ENCODE measurements at places on chromosomes 2 and 18. TPM values are rescaled to one million over a fixed set of nuclear protein-coding genes. Genes with fewer than 3 reads are reported as not detected.

- no peak overlapping the region for H3K27ac ChIP-seq
- H3K4me1 ChIP-seq, result no peaks in the 10 kb centered on the region
- H3K4me3 ChIP-seq, result no peak overlapping the region
These were observed 384.2 kb upstream of the SALL3 start for GRCh38 chr18:78595453-78595852.

DNA sequence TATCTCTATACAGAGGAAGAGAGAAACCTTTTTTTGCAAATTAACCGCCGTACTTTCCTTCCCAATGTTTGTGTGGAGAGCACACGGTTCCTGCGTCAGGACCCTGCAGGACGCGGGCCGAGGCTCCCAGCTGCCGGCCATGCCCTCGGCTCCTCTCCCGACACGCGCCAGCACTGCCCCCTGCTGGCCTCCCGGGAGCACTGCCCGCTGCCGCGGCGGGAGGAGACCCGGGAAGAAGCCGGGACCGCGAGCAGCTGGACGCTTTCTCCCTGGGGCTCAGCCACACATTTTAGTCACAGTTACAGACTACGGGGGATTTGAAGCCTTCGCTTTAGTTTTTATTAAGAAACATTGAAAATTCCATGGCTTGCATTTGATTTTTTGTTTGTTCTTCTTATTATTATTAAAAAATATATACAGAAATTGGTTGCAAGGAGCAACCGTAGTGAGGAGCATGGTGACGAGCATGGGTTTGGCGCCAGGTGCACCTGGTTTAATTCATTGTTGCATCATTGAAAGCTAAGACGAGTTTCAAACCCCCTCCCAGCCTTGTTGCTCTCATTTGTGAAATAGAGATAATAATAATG is 401.2 kb downstream of the GALR1 start:
- H3K27ac ChIP-seq, result no peak overlapping the region
- peak; percentile 58 for DNase-seq
- H3K27me3 ChIP-seq, result no peaks in the 10 kb centered on the region
- no peaks in the 10 kb centered on the region for H3K4me1 ChIP-seq
- H3K4me3 ChIP-seq, result no peak overlapping the region

DNA sequence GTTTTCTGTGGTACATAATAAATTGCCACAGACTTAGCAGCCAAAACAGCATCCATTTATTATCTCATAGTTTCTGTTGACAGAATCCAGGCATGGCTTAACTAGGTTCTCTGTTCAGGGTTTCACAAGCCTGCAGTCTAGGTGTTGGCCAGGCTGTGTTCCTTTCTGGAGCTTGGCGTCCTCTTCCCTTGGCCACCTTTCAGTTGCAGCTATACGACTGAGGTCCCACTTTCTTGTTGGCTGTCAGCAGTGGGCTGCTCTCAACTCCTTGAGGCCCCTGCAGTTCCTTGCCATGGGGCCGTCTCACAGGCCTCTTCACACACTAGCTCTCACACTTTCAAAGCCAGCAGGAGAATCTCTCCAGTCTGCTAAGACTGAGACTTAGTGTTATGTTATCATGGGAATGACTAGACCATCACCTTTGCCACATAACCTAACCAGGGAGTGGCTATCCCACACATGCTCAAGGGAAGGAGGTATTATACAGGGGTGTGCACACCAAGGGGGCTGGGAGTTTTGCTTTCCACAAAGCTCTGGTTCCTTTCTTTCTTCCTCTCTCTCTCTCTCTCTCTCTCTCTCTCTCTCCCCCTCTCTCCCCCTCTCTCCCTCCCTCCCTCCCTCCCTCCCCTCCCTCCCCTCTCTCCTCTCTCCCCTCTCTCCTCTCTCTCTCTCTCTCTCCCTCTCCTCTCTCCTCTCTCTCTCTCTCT is 15.8 kb downstream of the RIOK3 start:
- H3K36me3 ChIP-seq, result peaks cover 89% of the 10 kb centered on the region
- H3K4me3 ChIP-seq, result no peak overlapping the region
- no peaks in the 10 kb centered on the region for H3K27me3 ChIP-seq

DNA sequence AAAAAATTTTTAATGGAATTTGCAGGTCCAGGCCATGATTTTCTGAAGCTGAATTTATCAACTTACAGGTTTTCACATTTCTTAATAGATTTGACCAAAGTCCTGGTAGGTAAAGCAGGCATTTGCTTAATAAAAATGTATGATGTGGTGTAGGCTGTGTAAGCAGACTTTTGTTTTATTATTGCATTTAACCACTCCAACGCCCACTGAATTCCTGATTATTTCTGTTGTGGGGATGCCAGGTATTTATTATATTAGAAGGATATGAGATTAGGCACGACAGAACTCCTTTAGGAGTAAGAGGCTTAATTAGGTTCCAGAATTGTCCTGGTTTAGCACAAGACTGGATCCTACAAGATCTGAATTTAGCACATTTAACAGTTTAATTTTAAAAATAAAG is 111.1 kb downstream of the ADCYAP1 start:
- no peak overlapping the region for H3K4me3 ChIP-seq
- no peak overlapping the region for H3K27ac ChIP-seq
- no peaks in the 10 kb centered on the region for H3K27me3 ChIP-seq
- H3K36me3 ChIP-seq, result no peaks in the 10 kb centered on the region
- DNase-seq, result no peak
- H3K4me1 ChIP-seq, result no peaks in the 10 kb centered on the region

Gene COL4A4
- not detected for total RNA-seq

Gene PER2
- 7.7 TPM for total RNA-seq

DNA sequence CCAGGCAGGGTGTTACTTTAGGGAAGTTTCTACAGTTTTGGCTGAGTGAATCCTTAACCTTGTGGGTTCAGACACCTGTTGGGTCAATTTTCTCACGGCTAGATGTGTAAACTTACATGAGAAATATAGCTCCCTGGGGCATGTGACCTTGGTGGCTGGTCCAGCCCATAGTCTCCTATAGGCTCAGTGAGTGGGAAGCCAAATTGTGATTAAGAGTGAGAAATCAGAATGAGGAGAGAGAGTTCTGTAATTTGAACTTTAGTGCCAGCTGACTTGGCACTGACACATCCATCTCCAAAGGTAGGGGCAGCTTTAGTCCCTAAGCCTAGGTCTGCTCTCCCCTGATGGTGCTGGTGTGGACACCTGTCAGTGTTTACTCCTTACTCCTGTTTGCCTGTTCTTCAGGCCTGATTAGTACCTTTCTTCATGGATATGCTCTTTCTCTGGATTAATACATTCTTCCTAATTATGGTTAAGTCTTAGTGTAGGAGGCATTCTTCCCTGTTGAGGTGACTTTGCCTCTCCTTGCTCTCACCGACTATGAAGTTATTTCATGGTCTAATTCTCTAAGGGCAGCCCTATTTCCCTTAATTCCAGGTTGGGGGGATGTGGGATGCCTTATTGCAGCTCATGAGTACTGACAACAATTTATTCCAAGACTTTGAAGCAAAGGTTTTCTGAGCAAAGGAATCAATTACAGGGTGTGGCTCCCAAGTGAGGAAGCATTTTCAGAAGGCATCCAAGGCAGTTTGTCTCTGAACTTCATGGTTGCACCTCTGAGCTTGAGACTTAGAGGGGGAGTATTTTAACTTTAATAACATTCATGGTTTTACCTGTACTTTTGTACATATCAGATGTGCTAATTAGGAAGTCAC is 177.3 kb downstream of the DYSF start:
- no peak overlapping the region for H3K4me3 ChIP-seq
- DNase-seq, result no peak
- H3K4me1 ChIP-seq, result no peaks in the 10 kb centered on the region
- no peak overlapping the region for H3K27ac ChIP-seq

GRCh38 chr2:30583204-30583749 is 136.2 kb downstream of the LCLAT1 start:
- no peaks in the 10 kb centered on the region for H3K4me1 ChIP-seq
- no peak overlapping the region for H3K27ac ChIP-seq
- H3K27me3 ChIP-seq, result no peaks in the 10 kb centered on the region

DNA sequence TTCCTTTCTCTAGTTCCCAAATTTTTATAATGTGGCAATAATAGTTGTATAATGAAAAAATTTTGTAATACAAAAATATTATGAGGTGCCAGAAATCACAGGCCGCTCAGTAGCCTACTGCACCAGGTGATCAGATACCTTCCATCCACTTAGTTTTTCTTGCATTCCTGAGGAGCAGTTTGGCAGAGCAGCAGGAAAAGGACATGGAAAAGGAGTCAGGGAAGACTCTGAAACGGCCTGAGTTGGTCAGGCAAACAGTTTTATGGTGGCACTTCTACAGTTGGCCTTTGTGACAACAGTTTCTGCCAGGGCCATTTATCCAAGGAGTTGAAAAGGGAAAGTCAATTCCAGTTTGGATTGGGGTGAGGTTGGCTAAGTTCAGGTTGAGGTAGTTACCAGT is 165.4 kb upstream of the ALPP start:
- H3K27me3 ChIP-seq, result no peaks in the 10 kb centered on the region
- H3K36me3 ChIP-seq, result no peaks in the 10 kb centered on the region
- no peaks in the 10 kb centered on the region for H3K4me1 ChIP-seq
- DNase-seq, result no peak

DNA sequence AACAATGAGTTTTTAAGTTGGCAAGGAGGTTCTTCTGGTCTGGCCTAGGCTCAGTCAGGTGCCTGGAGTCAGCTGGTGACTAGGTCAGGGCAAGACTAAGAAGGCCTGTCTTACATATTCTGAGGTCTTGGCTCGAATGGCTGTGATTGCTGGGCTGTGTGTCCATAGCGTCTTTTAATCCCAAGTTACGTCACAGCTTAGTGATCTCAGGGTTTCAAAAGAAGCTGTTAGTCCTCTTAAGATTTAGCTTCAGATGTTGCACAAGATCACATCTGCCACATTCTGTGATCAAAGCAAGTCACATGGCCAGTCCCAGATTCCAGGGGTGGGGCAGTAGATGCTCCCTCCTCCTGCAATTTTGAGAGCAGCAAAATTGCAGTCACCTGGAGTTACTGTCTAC is 61.3 kb downstream of the PKP4 start:
- DNase-seq, result no peak
- no peak overlapping the region for H3K27ac ChIP-seq
- peaks cover 21% of the 10 kb centered on the region for H3K36me3 ChIP-seq
- H3K4me1 ChIP-seq, result no peaks in the 10 kb centered on the region
- H3K27me3 ChIP-seq, result no peaks in the 10 kb centered on the region

Gene MYCN
- not detected for total RNA-seq

Gene RUFY4
- total RNA-seq, result not detected

- no peak overlapping the region for H3K4me3 ChIP-seq
- no peaks in the 10 kb centered on the region for H3K27me3 ChIP-seq
- H3K27ac ChIP-seq, result no peak overlapping the region
- H3K36me3 ChIP-seq, result no peaks in the 10 kb centered on the region
These were observed 17.4 kb upstream of the SMARCAL1 start for GRCh38 chr2:216394881-216395280.
